ENCODE measurements at places on chromosomes 1 and 21. TPM values are rescaled to one million over a fixed set of nuclear protein-coding genes. Genes with fewer than 3 reads are reported as not detected.

DNA sequence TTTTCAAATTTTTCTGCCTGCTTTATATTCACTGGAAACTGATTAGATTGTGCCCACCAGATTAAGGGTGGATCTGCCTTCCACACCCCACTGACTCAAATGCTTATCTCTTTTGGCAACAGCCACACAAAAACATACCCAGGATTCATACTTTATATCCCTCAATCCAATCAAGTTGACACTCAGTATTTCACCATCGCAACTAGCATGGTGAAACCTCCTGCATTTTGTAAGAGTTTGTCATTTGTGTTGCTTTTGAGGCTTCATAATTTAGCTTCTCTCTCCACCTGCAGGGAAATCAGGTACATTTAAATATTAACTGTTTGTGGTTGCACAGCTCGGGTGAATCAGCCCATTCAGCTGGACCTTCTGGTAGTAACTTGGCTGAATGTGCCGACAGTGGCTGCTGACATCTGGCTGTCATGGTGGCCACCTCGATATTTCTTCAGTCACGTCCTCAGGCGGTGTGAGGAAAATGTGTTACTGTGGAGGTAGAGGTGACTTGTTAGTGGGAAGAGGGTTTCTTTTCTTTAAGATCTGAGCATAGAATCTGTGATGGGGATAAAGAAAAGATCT lies 224.0 kb downstream of the PTBP2 start:
- no peaks in the 10 kb centered on the region for H3K4me1 ChIP-seq
- H3K27me3 ChIP-seq = no peaks in the 10 kb centered on the region
- H3K4me3 ChIP-seq = no peak overlapping the region
- DNase-seq = no peak

- H3K27me3 ChIP-seq = no peaks in the 10 kb centered on the region
- no peak overlapping the region for H3K27ac ChIP-seq
- no peak overlapping the region for H3K4me3 ChIP-seq
- peak; percentile 25 for DNase-seq
Measured at GRCh38 chr21:44521928-44522752, 17.9 kb downstream of the KRTAP10-1 start.

- H3K4me3 ChIP-seq = no peak overlapping the region
- H3K27me3 ChIP-seq = no peaks in the 10 kb centered on the region
- H3K36me3 ChIP-seq = no peaks in the 10 kb centered on the region
- H3K27ac ChIP-seq = no peak overlapping the region
Measured at GRCh38 chr1:21117597-21118001, 59.1 kb downstream of the EIF4G3 start.

GRCh38 chr1:224784265-224785039 lies 145.0 kb upstream of the DNAH14 start:
- no peaks in the 10 kb centered on the region for H3K4me1 ChIP-seq
- no peak overlapping the region for H3K4me3 ChIP-seq
- H3K36me3 ChIP-seq = no peaks in the 10 kb centered on the region
- H3K27me3 ChIP-seq = no peaks in the 10 kb centered on the region
- DNase-seq = no peak
- no peak overlapping the region for H3K27ac ChIP-seq

DNA sequence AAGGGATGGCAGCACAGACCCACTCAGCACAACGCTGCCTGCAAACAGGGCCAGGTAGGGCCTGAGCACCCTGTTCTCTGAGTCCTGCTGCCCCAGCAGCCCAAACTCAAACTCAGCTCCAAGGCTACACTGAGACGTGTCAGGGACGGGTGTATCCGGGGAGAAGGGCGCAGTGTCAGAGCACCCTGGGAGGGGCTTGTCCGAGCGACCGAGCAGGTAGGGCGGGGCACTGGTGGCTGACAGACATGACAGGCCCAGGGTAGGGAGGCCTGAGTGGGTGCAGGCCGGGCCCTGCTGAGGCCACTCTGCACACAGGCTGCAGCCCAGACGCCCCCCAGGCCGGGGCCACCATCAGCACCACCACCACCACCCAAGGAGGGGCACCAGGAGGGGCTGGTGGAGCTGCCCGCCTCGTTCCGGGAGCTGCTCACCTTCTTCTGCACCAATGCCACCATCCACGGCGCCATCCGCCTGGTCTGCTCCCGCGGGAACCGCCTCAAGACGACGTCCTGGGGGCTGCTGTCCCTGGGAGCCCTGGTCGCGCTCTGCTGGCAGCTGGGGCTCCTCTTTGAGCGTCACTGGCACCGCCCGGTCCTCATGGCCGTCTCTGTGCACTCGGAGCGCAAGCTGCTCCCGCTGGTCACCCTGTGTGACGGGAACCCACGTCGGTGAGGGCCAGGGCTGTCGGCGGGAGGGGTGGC lies 5.5 kb downstream of the SCNN1D start:
- no peak for DNase-seq
- H3K4me3 ChIP-seq = no peak overlapping the region
- H3K36me3 ChIP-seq = no peaks in the 10 kb centered on the region
- H3K27me3 ChIP-seq = peaks cover 8% of the 10 kb centered on the region

GRCh38 chr1:59367301-59368007 lies 70.6 kb downstream of the FGGY start:
- H3K27me3 ChIP-seq = no peaks in the 10 kb centered on the region
- peaks cover 14% of the 10 kb centered on the region for H3K4me1 ChIP-seq
- H3K27ac ChIP-seq = peak overlapping the region; percentile 39
- H3K36me3 ChIP-seq = no peaks in the 10 kb centered on the region

DNA sequence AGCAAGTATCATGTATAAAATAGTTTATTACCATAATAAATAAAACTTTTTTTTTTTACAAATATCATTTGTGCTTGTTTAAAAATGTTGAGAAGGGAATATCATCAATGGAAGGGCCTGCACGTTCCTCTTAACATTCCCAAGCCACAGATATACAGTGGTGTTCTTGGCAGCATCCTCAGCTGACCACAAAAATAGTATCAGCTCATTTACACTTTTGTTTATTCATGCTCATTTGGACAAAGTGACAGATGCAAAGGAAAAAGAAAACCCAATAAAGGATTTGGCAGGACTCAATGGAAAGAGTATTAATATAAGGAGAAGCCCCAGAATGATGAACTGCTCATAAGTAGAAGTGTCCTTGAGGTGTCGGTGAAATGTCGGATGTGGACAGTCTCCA lies 349.6 kb downstream of the HHAT start:
- no peaks in the 10 kb centered on the region for H3K36me3 ChIP-seq
- no peaks in the 10 kb centered on the region for H3K27me3 ChIP-seq
- H3K27ac ChIP-seq = no peak overlapping the region
- H3K4me3 ChIP-seq = no peak overlapping the region
- H3K4me1 ChIP-seq = no peaks in the 10 kb centered on the region

DNA sequence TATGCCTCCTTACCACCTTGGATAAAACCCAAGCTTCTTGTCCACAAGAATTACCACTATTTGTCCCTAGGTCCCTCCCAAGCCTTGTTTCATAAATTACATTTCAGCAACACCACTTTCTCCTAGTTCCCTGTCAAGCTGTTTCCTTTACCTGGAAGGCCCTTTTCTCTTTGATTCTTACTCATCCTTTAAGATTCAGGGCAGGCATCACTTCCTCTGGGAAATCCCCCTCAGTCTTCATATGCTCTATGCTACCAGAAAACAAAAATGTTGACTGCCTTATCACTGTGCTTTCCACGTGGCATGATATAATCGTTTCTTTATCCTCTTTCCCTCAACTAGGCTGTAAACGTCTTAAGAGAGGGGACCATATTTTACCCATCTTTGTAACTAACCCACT lies 102.7 kb downstream of the LYST start:
- peaks cover 79% of the 10 kb centered on the region for H3K36me3 ChIP-seq
- DNase-seq = no peak
- H3K27me3 ChIP-seq = no peaks in the 10 kb centered on the region
- no peak overlapping the region for H3K27ac ChIP-seq

GRCh38 chr1:54272134-54272533 lies 72.2 kb downstream of the MRPL37 start:
- no peak overlapping the region for H3K4me3 ChIP-seq
- H3K27ac ChIP-seq = peak overlapping the region; percentile 81
- no peak for DNase-seq
- H3K36me3 ChIP-seq = no peaks in the 10 kb centered on the region
- H3K4me1 ChIP-seq = peaks cover 26% of the 10 kb centered on the region

DNA sequence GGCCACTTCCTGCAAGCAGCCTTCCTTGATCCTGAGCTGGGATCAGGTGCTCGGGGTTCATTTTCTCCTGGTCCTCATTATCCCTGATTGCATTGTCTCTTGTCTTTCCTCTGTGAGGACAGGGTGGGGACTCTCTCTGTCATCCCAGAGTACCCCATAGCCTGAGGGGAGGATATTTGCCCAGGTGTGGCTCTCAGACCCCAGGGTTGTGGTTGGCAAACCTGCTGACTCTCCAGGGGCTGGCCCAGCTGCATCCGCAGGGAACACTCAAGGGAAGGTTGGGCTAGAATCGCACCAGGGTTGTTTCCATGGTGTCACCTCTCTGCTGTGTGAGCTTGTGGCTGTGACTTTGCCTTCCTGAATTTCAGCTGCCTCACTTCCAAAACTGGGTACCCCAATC lies 276.8 kb upstream of the C1orf174 start:
- no peaks in the 10 kb centered on the region for H3K4me1 ChIP-seq
- no peak for DNase-seq
- H3K4me3 ChIP-seq = no peak overlapping the region

DNA sequence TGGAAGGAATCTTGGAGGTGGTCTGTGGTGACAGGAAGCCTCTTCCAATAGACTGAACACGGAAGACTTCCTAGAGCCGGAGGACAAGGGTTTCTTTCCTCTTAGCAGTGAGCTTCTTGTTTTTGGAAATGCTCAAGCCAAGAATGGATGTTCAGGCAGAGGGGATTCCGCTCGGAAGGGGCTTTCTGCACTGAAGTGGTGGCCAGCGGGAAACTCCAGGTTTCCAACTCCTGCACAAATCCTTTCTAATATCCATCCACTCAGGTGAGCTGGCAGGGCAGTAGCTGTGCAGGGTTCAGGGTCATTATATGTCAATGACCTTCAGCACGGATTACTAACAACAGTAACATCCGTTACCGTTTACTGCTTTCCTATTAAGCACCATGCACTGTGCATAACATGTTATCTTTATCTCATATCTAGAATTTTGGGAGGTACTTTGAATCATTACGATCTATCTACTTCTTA lies 573 bp upstream of the CPT2 start:
- no peaks in the 10 kb centered on the region for H3K36me3 ChIP-seq
- H3K4me1 ChIP-seq = peaks cover 28% of the 10 kb centered on the region
- H3K27ac ChIP-seq = peak overlapping the region; percentile 98
- no peak for DNase-seq
- peak overlapping the region; percentile 84 for H3K4me3 ChIP-seq

- DNase-seq = peak; percentile 88
- H3K4me3 ChIP-seq = peak overlapping the region; percentile 51
- H3K36me3 ChIP-seq = no peaks in the 10 kb centered on the region
Measured at GRCh38 chr1:20696397-20697333, 21.1 kb downstream of the KIF17 start.

- no peak for DNase-seq
- H3K4me3 ChIP-seq = no peak overlapping the region
- peaks cover 8% of the 10 kb centered on the region for H3K4me1 ChIP-seq
- H3K27ac ChIP-seq = no peak overlapping the region
- peaks cover 4% of the 10 kb centered on the region for H3K36me3 ChIP-seq
Measured at GRCh38 chr21:26007951-26008498, 162.5 kb downstream of the APP start.

DNA sequence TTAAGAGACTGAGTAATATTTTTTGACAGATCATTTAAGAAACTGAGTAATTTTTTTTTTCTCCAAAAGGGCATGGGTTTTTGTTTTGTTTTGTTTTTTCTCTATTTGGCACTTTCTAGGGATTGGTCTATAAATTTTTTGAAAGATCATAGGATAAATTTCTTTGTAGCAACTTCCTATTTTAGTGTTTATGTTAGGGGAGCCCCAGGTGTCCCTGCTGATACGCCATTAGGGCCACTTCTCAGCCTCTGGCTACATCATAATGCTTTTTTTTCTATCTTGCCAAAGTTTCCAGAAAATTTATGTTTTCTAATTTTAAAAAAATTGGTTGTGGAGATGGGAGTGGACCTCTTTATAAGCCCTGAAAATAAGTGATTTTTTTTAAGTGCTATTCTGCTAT lies 2.6 kb downstream of the GABPA start:
- no peaks in the 10 kb centered on the region for H3K36me3 ChIP-seq
- peaks cover 7% of the 10 kb centered on the region for H3K4me1 ChIP-seq
- no peak overlapping the region for H3K27ac ChIP-seq
- no peak for DNase-seq
- no peak overlapping the region for H3K4me3 ChIP-seq
- no peaks in the 10 kb centered on the region for H3K27me3 ChIP-seq

DNA sequence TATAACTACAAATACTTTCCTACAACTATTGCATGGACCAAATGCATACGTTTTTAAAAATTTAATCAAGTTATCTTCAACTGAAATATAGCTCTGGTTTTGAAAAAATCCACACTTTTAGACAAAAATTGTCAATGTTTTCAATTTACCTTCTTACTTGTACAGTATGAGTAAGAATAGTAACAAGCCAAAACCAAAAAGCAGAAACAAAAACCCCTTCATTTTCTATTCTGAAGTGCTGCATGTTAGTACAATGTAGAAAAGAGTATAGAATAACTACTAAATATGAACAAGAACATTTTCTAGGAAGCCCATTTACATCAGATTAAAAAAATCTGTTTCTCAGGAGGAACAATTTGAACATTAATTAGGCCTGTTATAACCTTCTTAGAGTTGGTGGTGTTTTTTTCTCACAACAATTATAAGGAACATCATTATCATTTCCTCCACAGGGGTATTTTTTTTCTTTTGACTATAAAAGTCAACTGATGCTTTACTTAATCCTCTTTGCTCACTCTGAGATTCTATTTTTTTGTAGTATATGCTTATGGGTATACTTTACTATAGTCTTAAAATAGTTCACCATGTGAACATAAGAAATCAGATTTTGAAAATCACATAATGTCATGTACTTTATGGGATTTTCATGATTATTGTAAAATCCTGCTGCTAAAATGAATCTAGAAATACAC lies 475.4 kb downstream of the PTBP2 start:
- no peak overlapping the region for H3K27ac ChIP-seq
- no peak for DNase-seq
- H3K4me1 ChIP-seq = no peaks in the 10 kb centered on the region
- H3K4me3 ChIP-seq = no peak overlapping the region

GRCh38 chr21:17389311-17389710 lies 123.5 kb upstream of the CXADR start:
- H3K27me3 ChIP-seq = no peaks in the 10 kb centered on the region
- no peak overlapping the region for H3K4me3 ChIP-seq
- no peak overlapping the region for H3K27ac ChIP-seq
- H3K4me1 ChIP-seq = no peaks in the 10 kb centered on the region
- no peak for DNase-seq

- H3K27me3 ChIP-seq = peaks cover 22% of the 10 kb centered on the region
- DNase-seq = no peak
- H3K4me3 ChIP-seq = no peak overlapping the region
- peaks cover 53% of the 10 kb centered on the region for H3K4me1 ChIP-seq
- no peaks in the 10 kb centered on the region for H3K36me3 ChIP-seq
Measured at GRCh38 chr1:41497056-41497440, 12.6 kb upstream of the EDN2 start.

GRCh38 chr1:195766709-195767108 lies 841.5 kb downstream of the KCNT2 start:
- no peak for DNase-seq
- H3K4me1 ChIP-seq = no peaks in the 10 kb centered on the region
- no peaks in the 10 kb centered on the region for H3K27me3 ChIP-seq
- H3K36me3 ChIP-seq = no peaks in the 10 kb centered on the region
- no peak overlapping the region for H3K27ac ChIP-seq

- H3K4me1 ChIP-seq = no peaks in the 10 kb centered on the region
- H3K36me3 ChIP-seq = no peaks in the 10 kb centered on the region
Measured at GRCh38 chr1:22330092-22330759, 121.4 kb upstream of the ZBTB40 start.

GJA9 gene
- total RNA-seq = 0.15 TPM

DSCAM gene
- not detected for total RNA-seq

TFF2 gene
- not detected for total RNA-seq

DONSON gene
- total RNA-seq = 14.3 TPM

PLXNA2 gene
- 73.5 TPM for total RNA-seq

MKNK1 gene
- 42.2 TPM for total RNA-seq

DMAP1 gene
- total RNA-seq = 32.5 TPM

PADI4 gene
- total RNA-seq = 13.8 TPM

OR2T2 gene
- total RNA-seq = not detected

SMPDL3B gene
- total RNA-seq = 15.7 TPM

Data from left lung (tissue), 14 donors.